ENCODE measurements at places on chromosomes 1 and 21. TPM values are rescaled to one million over a fixed set of nuclear protein-coding genes. Genes with fewer than 3 reads are reported as not detected.

AQP10 gene
- total RNA-seq: 0.26 TPM

DNM3 gene
- 5.1 TPM for total RNA-seq

CYP4Z1 gene
- total RNA-seq: 2.2 TPM

GRCh38 chr1:201740086-201740541, 88.8 kb upstream of the IPO9 start:
- peak overlapping the region; percentile 83 for H3K4me3 ChIP-seq
- peak; percentile 81 for DNase-seq
- H3K4me1 ChIP-seq: peaks cover 3% of the 10 kb centered on the region

DNA sequence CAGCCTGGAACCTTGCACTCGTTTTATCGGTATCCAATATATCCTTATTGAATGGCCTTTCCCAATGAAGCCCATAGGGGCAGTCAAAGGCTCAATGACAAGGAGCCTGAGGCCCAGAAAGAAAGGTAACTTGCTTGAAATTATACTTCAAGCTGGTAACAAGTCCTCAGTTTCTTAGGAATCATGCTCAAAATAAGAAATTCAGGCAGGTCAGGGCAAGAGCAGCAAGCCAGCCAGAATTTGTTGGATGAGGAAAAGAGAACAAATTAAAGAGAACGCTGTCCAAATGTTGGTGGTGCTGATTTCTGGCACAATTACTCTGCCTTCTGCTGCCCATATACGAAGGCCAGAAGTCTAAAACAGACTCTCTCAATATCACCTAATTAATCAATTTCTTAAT, 77.6 kb downstream of the DDX20 start:
- no peak overlapping the region for H3K4me3 ChIP-seq
- no peaks in the 10 kb centered on the region for H3K36me3 ChIP-seq
- H3K27ac ChIP-seq: no peak overlapping the region
- H3K4me1 ChIP-seq: no peaks in the 10 kb centered on the region
